MM.1S (cell line): ENCODE measurements at places on chromosomes 6 and 20.

DNA sequence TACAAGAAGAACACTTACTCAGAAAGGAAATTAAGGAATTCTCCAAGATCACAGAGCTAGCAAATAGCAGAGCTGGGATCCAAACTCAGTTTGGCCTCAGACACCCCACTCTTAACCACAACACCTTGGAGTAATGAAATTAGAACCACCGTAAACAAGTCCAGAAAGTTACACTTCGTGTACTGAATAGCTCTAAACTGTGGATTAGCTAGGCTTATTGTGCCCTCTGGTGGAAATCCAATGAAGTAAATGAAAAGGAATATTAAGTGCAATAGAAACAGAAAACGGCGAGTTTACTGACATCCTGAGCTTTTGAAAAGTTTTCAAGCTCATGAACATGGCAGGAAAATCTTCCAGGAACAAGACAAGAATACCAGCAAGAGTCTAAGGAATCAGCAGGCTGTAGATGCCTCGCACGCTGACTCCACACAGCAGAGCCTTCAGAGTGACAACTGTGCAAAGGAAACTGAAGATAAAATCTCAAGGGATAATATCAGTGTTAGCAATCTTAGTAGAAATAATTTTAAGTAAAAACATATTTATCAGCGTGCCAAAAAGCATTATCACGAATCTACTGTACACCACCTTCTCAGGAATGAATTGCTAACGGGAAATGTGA is 34.6 kb downstream of the FBXO5 start:
- DNase-seq: peak; percentile 42

GRCh38 chr20:57573242-57573641 is 12.3 kb downstream of the PCK1 start:
- DNase-seq: no peak

DNA sequence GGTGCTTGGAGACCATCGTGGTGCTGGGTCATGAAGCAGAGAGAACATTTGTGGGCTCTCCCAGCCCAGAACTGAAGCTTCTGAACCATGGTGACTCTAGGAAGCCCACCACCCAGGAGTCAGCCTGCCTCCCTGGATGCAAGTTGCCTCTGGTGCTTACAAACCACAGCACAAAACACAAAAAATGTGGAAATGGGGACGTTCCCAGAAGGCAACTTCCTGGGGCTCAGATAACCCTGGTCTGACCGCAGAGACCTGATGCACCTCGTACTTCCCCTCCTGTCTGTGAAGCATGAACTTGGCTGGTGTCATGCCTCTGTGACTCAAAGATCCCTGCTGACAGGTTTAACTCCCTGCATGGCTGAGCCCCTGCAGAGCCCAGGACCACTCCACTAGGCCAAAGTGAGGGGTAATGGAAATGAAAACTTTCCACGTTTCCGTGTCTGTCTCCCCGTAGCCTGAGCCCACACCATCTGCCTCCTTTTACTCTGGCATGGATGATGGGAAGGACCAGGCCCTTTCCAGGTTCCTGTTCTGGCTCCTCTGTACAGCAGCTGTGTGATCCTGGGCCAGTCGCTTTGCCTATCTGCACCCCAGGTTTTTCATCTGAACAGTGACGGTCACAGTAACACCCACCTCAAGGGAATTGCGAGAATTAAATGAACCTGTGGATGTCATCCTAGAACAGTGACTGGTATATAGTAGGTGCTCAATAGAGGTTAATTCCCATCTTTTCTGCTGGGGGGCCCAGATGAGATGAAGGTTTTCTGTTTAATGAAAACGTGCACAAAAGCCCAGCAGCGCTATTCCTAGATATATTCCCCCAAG is 57.7 kb downstream of the PPP1R16B start:
- DNase-seq: no peak

DNA sequence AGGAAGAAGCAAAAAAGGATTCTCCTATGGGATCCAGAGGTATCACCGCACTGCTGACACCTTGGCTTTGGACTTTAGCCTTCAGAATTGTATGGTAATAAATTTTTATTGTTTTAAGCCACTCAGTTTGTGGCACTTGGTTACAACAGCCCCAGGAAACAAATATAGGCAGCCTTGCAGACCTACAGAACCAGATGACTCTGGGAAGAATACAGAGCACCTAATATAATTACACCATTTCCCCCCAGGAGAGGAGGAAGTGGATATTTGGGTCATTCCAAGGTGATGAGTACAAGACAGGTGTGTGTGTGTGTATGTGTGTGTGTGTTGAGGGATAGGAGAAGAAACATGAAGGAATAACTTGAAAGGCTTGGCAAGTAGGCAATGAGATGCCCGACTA is 84.2 kb upstream of the ENPP5 start:
- no peak for DNase-seq

- no peak for DNase-seq
Measured at GRCh38 chr6:40188931-40189330, 254.7 kb upstream of the MOCS1 start.

GRCh38 chr6:6851059-6851948 is 256.5 kb upstream of the RREB1 start:
- DNase-seq: no peak

DNA sequence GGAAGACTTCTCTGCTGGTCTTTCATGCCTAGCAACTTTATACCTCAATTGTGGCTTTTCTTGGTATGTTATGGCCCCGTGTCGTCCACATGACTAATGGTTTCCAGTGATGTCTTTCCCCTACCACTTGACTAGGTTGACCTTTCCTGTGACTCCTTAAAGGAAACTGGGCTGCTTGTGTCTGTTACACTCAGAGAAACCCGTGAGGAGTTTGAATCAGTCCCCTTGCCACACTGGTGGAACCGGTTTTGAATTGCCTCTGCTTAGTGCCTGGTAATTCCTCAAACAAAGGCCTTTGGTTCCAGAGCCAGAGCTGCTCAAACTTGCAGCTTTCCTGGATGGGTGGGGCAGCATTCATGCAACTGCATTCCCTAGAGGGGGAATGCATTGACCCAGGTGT is 21.9 kb downstream of the ECT2L start:
- no peak for DNase-seq

GRCh38 chr20:31842471-31843157 is 2.8 kb downstream of the FOXS1 start:
- DNase-seq: no peak

GRCh38 chr6:119355157-119355556 is 5.6 kb upstream of the MAN1A1 start:
- DNase-seq: no peak

DNA sequence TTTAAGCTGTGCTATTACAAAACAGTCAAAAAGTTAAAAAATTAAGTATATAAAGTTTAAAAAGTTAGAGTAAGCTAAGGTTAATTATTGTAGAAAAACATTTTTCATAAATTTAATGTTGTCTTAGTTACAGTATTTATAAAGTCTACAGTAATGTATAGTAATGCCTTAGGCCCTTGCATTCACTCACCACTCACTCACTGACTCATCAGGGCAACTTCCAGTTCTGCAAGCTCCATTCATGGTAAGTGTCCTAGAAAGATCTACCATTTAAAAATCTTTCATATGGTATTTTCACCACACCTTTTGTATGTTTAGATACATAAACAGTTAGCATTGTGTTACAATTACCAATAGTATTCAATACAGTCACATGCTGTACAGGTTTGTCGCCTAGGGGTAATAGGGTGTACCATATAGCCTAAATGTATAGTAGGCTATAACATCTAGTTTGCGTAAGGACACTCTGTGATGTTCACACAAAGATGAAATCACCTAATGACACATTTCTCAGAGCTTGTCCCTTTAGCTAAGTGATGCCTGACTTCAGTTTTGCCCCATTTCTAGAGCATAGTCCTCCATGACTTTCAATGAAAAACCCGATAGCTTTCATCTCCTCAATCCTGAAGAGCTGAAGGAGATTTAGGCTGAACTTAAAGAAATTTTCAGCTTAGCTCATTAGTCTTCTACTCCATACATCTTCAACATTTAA is 14.9 kb upstream of the HLA-DRA start:
- no peak for DNase-seq

DNA sequence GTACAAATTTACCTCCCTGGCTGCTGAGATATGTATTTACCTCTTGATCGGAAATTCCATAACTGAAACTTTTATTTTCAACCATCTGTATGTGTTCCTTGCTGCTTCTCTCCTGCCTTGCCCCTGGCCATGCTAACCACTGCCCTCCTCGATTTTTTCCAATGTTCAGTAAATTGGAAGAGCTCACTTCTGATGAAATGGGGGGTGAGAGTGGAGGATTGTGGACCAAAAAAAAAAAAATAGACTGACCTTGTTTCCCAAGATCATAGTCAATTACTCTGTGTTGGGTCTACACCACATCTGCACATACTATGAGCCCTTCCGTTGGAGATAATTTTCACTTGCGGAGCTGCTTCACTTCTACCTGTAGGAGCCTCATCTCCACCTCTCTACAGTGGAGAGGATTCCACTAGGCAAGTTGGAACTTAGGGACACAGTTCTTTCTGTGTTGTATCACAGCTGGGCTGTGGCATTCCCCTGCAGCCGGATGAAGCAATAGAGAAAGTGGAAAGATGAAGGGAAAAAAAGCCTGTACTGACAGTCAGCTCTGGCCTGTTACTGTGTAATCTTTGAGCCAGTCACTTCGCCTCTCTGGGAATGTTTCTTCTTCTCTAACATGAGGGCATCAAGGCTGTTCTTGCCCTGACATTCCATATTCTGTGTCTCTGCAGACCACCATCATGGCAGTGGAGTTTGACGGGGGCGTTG is 1.6 kb downstream of the PSMB9 start:
- DNase-seq: no peak

DNA sequence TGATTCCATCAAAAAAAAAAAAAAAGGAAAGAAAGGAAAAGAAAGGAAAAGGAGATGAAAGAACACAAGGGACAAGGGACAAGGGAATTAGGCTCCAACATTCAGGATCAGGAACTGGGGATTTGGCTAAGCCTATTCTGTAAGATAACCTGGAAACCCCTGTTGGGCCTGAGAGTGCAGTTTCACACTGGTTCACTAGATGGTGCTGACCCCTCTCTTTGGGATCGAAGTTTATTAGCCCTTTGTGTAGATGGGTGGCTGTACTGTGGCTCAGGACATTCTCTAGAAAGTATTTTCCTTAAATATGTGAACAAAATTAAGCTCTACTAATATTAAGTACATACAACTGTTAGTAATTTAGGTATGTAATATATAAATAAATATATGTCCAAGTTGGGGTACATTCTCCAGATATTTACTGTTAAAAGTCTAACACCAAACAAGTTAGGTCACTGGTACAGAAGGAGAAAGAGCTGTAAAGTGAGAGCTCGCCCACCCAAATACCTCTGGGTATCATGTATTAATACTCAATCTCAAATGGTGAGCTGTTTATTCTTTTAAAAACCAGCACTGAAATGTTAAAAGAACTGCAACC is 6.3 kb downstream of the OR2A4 start:
- peak; percentile 58 for DNase-seq

DNA sequence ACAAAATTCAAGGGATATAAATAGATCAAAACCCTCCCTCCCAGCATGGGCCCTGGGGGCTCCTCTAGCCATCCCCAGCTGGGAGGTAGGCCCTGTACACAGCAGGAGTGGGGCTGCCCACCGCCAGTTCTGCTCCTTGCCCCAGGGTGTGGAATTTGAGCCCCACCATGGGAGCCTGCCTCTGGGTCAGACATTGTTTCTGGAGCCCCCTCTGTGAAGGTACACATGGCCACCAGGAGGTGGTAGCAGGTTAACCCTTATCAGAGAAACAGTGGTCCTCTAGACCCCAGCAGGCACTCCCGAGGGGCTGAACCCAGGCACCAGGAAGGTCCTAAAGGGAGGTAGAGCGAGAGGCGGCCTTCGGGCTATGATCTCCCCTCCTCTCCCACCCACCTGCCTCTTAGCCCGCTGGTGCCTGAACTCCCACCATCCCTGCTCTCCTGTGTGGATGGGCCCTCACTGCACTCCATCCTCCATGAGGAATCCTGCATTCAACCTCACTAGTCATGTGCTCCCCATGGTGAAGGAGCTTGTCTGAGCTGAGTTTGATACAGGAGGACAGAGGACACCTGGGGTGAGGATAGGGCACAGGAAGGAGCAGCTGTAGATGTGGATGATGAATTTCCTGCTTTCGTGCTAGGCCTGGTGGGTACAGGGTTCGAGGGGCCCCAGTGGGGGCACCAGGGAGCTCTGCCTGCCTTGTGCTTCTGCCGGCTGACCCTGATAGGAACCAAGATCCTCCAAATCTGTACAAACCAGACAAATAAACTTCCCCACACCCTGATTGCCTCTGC is 114.9 kb downstream of the GRM4 start:
- DNase-seq: no peak

DNA sequence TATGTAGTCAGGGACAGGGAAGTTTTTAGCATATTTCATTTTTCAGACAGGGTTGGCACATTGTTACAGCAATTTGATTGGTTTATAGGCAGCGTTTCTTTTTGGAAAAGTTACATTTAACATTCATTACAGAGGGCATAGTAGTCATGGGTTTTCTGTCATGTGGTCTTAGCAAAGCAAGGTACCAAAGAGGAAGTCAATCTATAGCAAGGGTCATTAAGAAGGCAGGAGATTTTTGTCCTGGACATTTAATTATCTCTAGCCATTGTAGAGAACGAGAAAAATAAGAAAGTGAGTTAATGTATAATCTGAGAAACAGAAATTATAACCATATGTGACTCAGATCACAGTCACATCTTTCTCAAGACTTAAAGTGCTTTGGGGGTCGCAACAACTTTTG is 47.4 kb downstream of the TPD52L1 start:
- no peak for DNase-seq
